ENCODE measurements at places on chromosomes 7 and 10. TPM values are rescaled to one million over a fixed set of nuclear protein-coding genes. Genes with fewer than 3 reads are reported as not detected.
A peak's percentile ranks its signal among the peaks of the same experiment; 100 is the strongest.

DNA sequence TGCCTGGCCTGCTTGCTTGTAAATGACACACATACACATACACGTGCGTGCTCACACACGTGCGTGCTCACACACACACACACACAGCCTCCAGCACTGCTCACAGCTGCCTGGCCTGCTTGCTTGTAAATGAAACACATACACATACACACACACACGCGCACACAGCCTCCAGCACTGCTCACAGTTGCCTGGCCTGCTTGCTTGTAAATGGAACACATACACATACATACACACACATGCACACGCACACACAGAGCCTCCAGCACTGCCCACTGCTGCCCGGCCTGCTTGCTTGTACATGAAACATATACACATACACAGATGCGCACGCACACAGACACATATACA, 397.2 kb downstream of the PLXNA4 start:
- no peak for DNase-seq
- no peak overlapping the region for H3K27ac ChIP-seq
- H3K4me3 ChIP-seq = no peak overlapping the region
- H3K27me3 ChIP-seq = no peaks in the 10 kb centered on the region
- no peaks in the 10 kb centered on the region for H3K4me1 ChIP-seq

GRCh38 chr10:23037561-23037960, 57.8 kb upstream of the MSRB2 start:
- H3K27me3 ChIP-seq = no peaks in the 10 kb centered on the region
- H3K4me3 ChIP-seq = no peak overlapping the region
- no peak for DNase-seq

GRCh38 chr10:69218831-69219230, 1.3 kb upstream of the HKDC1 start:
- peaks cover 40% of the 10 kb centered on the region for H3K4me1 ChIP-seq
- H3K27me3 ChIP-seq = no peaks in the 10 kb centered on the region
- H3K4me3 ChIP-seq = no peak overlapping the region
- no peak for DNase-seq
- no peaks in the 10 kb centered on the region for H3K36me3 ChIP-seq
- no peak overlapping the region for H3K27ac ChIP-seq

DNA sequence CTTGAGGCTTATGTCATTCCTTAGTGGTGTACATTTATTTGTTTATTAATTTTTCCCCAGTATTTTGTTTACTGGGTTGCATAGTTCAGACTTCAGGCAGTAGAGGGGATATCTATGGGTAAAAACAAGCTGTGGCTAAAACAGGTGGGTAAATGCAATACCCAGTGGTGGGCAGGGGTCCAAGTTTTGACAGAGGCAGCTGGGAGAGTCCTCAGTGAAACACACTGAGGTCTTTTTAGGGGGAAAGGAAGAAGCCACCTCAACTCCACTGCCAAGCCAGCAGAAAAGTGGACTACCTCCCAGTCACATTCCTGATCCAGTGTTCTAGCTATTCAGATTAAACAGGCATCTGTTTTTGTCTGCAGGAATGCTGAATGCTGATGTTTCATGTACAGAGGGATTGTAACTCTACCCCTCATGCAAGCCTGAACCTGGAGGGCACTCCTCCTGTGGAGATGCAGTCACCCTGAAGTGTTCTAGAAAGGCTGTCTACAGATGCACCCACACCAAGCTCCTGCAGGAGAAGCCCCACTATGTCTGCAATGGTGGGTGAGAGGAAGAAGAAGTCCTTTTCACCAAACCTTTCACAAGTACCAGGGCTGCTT, 757.8 kb downstream of the INHBA start:
- no peak for DNase-seq
- no peak overlapping the region for H3K4me3 ChIP-seq
- no peaks in the 10 kb centered on the region for H3K27me3 ChIP-seq
- H3K27ac ChIP-seq = no peak overlapping the region

GRCh38 chr7:14478834-14479510, 423.6 kb downstream of the DGKB start:
- H3K4me1 ChIP-seq = no peaks in the 10 kb centered on the region
- no peak overlapping the region for H3K4me3 ChIP-seq
- DNase-seq = no peak
- no peak overlapping the region for H3K27ac ChIP-seq
- H3K27me3 ChIP-seq = no peaks in the 10 kb centered on the region
- no peaks in the 10 kb centered on the region for H3K36me3 ChIP-seq

GRCh38 chr10:3467052-3467951, 294.7 kb upstream of the PITRM1 start:
- no peaks in the 10 kb centered on the region for H3K36me3 ChIP-seq
- no peak overlapping the region for H3K4me3 ChIP-seq
- H3K4me1 ChIP-seq = peaks cover 72% of the 10 kb centered on the region
- no peaks in the 10 kb centered on the region for H3K27me3 ChIP-seq
- peak overlapping the region; percentile 85 for H3K27ac ChIP-seq

DNA sequence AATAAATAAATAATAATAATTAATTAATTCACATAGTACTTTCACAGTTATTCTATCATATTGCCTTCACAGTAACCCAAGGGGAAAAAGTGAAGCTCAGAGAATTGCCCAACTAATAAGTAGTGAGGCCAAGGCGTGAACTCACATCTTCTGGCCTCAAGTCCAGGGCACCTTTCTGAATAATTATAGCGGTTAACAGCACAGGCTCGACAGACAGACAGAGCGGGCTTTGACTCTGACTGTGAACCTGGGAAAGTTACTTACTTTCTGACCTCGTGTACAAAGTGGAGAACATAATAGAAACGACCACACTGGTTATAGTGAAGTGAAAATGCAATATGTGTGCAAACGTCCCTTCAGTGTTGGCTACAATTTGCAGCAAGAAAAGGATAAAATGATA, 5.7 kb upstream of the SMKR1 start:
- peaks cover under 1% of the 10 kb centered on the region for H3K4me1 ChIP-seq
- H3K27me3 ChIP-seq = peaks cover 3% of the 10 kb centered on the region
- no peak overlapping the region for H3K4me3 ChIP-seq
- H3K36me3 ChIP-seq = no peaks in the 10 kb centered on the region

- no peak for DNase-seq
- no peak overlapping the region for H3K27ac ChIP-seq
- no peaks in the 10 kb centered on the region for H3K4me1 ChIP-seq
- H3K27me3 ChIP-seq = no peaks in the 10 kb centered on the region
- H3K36me3 ChIP-seq = no peaks in the 10 kb centered on the region
These were observed 8.2 kb upstream of the CXCL12 start for GRCh38 chr10:44393051-44393630.

DNA sequence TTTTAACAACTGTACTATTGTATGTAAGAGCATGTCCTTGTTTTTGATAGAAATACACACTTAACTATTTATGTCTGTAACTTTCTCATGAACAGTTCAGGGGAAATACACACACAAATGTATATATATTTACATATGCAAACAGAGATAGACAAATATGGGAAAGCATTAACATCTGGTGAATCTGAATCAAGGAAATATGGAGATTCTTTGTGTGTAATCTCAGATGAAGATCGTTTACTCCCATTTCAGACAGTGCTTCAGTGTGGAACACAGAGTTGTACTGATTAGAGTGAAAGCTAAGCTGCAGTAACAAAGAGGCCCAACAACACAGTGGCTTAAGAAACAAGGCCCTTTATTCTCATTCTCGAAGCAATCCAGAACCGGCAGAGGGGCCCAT, 26.3 kb upstream of the NPVF start:
- no peak overlapping the region for H3K27ac ChIP-seq
- no peak overlapping the region for H3K4me3 ChIP-seq
- H3K4me1 ChIP-seq = peaks cover 2% of the 10 kb centered on the region
- H3K36me3 ChIP-seq = no peaks in the 10 kb centered on the region
- H3K27me3 ChIP-seq = no peaks in the 10 kb centered on the region

DNA sequence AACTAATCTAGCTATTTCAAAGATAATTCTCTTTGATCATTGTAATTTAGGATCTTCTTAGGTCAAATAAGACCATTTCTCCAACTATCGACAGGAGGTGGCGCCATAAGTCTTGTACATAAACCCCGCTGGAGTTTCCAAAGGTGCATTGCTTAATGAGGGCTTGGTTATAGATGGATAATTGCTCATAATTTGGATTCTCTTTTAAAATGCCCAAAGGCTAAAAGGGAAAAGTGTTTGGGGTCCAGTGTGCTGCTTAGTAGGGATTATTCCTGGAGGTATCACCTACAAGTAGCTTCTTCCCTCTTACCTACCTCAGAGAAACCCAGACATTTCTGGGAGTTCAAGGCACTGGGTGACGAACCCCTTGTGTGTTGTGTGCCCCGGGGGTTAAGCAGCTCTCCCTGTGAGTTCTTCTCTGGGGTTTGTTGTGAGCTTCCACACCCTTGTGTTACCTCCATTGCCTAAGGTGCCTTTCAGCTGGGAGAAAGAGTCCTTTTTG, 75.2 kb downstream of the PAXIP1 start:
- DNase-seq = peak; percentile 69
- H3K27ac ChIP-seq = peak overlapping the region; percentile 85

- no peaks in the 10 kb centered on the region for H3K27me3 ChIP-seq
- H3K4me3 ChIP-seq = no peak overlapping the region
- no peaks in the 10 kb centered on the region for H3K4me1 ChIP-seq
- no peaks in the 10 kb centered on the region for H3K36me3 ChIP-seq
- DNase-seq = no peak
These were observed 244.3 kb downstream of the MTERF1 start for GRCh38 chr7:91636129-91636724.

DNA sequence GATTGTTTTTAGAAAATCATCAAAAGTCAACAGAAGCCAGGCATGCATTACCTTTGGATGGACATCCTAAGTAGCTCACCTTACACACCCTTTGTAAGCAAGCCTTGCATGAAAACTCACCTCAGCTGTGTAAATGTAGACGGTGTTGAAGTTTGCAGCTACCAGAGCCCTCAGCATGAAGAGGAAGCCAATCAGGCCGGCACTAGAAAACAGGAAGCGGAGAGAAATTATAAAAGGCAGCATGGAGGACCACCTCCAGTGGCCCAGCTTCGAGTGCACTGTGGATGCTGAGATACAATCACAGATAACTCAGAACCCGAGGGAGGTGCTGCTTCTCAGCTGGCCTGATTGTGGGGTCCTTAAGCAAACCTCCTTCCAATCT, 75.3 kb downstream of the SVOPL start:
- H3K27me3 ChIP-seq = no peaks in the 10 kb centered on the region
- H3K36me3 ChIP-seq = no peaks in the 10 kb centered on the region
- H3K4me3 ChIP-seq = no peak overlapping the region
- H3K4me1 ChIP-seq = peaks cover 5% of the 10 kb centered on the region

- H3K36me3 ChIP-seq = no peaks in the 10 kb centered on the region
- no peak for DNase-seq
- H3K27ac ChIP-seq = no peak overlapping the region
- H3K4me1 ChIP-seq = no peaks in the 10 kb centered on the region
- no peak overlapping the region for H3K4me3 ChIP-seq
These were observed 162.9 kb downstream of the ARL5B start for GRCh38 chr10:18822156-18822555.

GRCh38 chr7:54161621-54162020, 380.6 kb upstream of the VSTM2A start:
- no peaks in the 10 kb centered on the region for H3K27me3 ChIP-seq
- H3K27ac ChIP-seq = no peak overlapping the region
- no peak overlapping the region for H3K4me3 ChIP-seq
- no peaks in the 10 kb centered on the region for H3K4me1 ChIP-seq

DNA sequence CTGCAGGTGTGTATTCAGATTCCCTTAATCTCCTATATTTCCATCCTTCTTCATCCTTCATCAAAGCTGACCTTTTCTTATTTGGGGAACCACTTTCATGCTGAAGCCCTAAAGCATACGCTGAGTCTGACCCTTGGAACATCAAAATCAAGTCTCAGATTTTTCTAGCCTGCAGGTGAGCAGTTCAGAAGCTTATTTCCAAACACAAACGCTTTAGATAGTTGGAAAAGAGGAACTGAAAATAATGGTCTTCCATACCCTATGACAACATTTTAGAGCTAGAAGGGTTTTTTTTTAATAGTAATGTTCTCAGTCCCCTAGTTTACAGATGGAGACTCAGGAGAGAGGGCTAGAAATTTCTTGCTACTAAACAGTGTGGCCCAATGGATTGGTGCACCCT, 1.6 kb upstream of the AGK start:
- peaks cover 20% of the 10 kb centered on the region for H3K4me1 ChIP-seq
- no peak for DNase-seq
- no peaks in the 10 kb centered on the region for H3K27me3 ChIP-seq
- no peaks in the 10 kb centered on the region for H3K36me3 ChIP-seq
- no peak overlapping the region for H3K4me3 ChIP-seq

DNA sequence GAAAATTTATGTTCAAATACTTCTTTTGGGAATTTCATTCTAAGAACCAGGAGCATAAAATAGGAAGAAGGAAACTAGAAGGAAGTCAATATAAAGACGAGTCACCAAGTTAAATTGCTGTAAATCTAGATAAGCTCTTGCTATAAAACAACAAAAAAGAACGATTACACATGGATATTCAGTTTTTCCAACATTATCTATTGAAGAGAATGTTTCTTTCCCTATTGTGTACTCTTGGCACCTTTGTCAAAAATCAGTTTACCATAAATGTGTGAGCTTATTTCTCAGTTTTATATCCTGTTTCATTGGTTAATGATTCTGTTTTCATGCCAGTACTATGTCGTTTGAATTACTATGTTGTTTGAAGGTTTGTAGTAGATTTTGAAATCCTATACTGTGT, 536.3 kb upstream of the MKI67 start:
- H3K27ac ChIP-seq = no peak overlapping the region
- no peak for DNase-seq
- H3K4me3 ChIP-seq = no peak overlapping the region

GRCh38 chr7:33870120-33870519, 35.2 kb upstream of the BMPER start:
- no peaks in the 10 kb centered on the region for H3K27me3 ChIP-seq
- no peaks in the 10 kb centered on the region for H3K4me1 ChIP-seq
- no peak overlapping the region for H3K4me3 ChIP-seq
- no peaks in the 10 kb centered on the region for H3K36me3 ChIP-seq

- no peaks in the 10 kb centered on the region for H3K4me1 ChIP-seq
- no peak for DNase-seq
- H3K36me3 ChIP-seq = no peaks in the 10 kb centered on the region
- H3K27me3 ChIP-seq = no peaks in the 10 kb centered on the region
- H3K27ac ChIP-seq = no peak overlapping the region
These were observed 15.1 kb upstream of the RHOBTB1 start for GRCh38 chr10:60958892-60959601.

GRCh38 chr10:130921461-130921860, 390.1 kb downstream of the TCERG1L start:
- H3K27me3 ChIP-seq = peaks cover 13% of the 10 kb centered on the region
- no peaks in the 10 kb centered on the region for H3K4me1 ChIP-seq
- H3K36me3 ChIP-seq = no peaks in the 10 kb centered on the region
- no peak overlapping the region for H3K4me3 ChIP-seq
- H3K27ac ChIP-seq = no peak overlapping the region
- no peak for DNase-seq

- H3K27me3 ChIP-seq = no peaks in the 10 kb centered on the region
- H3K36me3 ChIP-seq = no peaks in the 10 kb centered on the region
- no peak overlapping the region for H3K27ac ChIP-seq
- no peaks in the 10 kb centered on the region for H3K4me1 ChIP-seq
- H3K4me3 ChIP-seq = no peak overlapping the region
These were observed 251.1 kb upstream of the CSTF2T start for GRCh38 chr10:51950371-51950995.

- no peak overlapping the region for H3K4me3 ChIP-seq
- H3K36me3 ChIP-seq = no peaks in the 10 kb centered on the region
- H3K27me3 ChIP-seq = no peaks in the 10 kb centered on the region
- H3K27ac ChIP-seq = no peak overlapping the region
- H3K4me1 ChIP-seq = no peaks in the 10 kb centered on the region
These were observed 256.3 kb upstream of the MAGI2 start for GRCh38 chr7:79709574-79710409.

Gene ANKRD2
- total RNA-seq = 1.9 TPM

Gene CYP2C19
- total RNA-seq = 0.61 TPM

Gene AQP1
- 1,008 TPM for total RNA-seq

Gene PPIA
- total RNA-seq = 1,630 TPM

Gene PKD1L1
- total RNA-seq = 0.52 TPM

Gene CALY
- total RNA-seq = not detected

Gene FASTK
- 65.7 TPM for total RNA-seq

Gene SPDYE6
- total RNA-seq = not detected

Gene H2BK1
- total RNA-seq = not detected

Gene MGMT
- total RNA-seq = 14.3 TPM

Gene FAM24B
- 3.0 TPM for total RNA-seq

Gene EDRF1
- 24.2 TPM for total RNA-seq
